NCI-H748 treated with DMSO at 0.1 percent for 48 hours (cell line): ENCODE measurements at places on chromosomes 1 and 21.
A peak's percentile ranks its signal among the peaks of the same experiment; 100 is the strongest.

DNA sequence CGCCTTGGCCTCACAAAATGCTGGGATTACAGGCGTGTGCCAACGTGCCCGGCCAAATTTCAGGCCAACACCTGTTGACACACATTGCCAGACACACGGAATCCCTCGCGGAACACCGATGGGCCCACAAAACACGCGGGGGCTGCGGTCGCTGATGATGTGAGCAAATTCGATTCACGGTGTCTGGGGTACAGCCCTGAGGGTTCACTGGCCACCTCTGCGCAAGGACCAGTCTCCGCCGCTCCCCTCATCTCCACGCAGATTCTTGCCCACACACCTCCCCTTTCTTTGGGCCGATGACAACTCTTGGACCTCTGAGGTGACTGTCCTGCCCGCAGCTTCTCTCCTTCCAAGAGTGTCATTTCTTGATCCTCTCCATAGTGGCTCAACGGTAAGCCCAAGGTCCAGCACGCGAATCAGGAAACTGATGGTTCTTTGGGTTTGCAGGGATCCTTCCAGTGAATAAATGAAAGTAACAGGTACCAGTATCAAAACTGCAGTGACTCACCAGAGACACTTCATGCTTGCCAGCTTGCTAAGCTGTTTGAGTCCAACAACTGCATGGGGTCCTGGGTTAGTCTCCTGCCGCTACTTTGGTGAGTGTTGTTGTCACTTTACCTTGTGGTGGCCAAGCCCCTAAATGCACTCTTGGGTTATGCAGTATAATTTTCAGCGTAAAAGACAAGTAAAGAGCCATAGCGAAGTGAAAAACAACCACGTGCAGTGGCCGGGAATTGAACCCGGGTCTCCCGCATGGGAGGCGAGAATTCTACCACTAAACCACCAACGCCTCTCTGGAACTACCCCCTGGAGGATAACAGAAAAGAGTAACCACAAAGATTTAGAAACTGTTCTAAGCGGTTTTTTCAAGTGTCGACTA, 11.0 kb upstream of the RNU1-3 start:
- DNase-seq: peak; percentile 45

GRCh38 chr21:36718951-36719501, 20.1 kb downstream of the SIM2 start:
- no peak for DNase-seq

DNA sequence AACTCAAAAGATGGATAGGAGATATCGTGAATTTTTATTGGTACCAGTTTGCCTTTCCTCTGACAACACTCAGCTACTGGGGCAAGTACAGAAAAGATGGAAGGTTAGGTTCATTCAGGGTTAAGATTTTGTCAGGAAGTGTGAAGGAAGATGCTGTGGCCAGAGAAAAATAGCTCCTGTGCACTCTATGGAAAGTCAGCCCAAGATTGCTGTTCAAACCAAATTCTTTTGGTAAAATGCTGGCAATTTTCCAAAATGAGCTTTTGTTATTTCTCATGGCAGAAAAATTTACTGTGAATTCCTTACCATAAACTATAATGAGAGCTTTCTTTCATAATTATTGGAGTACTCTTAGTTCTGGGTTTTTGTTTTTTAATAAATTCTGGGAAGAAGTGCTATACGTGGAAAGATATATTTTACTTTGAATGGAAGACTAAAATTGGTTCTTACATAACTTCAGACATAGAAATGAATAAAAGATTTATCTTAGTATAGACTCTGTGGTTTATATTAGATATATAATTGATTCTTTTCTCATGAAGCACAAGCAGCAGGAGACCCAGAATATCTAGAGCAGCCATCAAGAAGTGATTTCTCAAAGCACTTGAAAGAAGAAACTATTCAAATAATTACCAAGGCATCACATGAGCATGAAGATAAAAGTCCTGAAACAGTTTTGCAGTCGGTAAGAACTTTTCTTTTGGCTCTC, 112.2 kb downstream of the USP25 start:
- no peak for DNase-seq

DNA sequence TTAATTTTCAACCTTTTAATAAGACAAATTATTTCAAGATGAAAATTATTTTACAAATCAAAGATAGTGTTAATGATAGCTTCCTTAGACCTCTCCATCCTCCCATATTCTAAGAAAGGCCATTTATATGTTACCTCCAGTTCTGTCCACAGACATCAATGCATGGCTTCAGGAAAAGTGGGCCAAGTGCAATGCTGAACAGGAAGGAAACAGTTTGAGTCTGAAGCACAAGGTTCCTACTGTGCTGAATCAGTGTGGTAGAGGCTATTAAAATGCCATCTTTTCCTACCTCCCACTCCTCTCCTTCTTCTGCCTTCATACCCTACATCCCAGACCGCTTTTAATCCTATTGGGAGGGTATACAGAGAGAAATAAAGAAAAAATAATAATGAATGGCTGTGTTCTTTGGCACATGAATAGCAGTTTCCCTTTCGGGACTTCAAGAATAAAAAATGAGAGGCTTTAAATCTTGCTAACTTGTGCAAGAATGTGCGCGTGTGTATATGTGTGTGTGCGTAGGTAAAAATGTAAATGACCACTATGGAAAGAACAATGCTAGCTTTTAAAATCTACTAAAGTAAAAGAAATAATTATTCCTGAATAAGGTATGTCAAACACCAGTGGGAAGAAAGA, 62.6 kb upstream of the C1orf105 start:
- no peak for DNase-seq

- DNase-seq: no peak
Observed at GRCh38 chr21:38859852-38860251, 54.1 kb downstream of the ETS2 start.

DNA sequence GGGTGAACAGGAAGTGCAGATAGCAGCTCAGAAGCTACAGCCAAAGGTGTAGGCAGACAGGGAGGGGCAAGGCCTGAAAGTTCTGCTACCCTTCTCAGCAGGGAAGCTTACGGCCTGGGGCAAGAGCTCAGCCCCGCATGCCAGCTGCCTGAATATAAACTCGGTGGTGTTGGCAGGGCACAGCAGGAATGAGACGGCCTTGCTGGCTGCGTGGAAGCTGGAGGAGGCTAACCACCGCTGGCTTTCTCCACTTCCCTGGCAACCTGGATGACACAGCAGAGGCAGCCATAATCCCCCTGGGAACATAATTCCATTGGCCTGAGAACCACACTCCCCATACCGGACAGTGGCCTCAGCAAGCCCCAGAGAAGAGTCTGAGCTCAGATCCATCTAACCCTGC, 81.9 kb upstream of the PRRC2C start:
- DNase-seq: no peak

GRCh38 chr1:236654957-236655356, 31.3 kb upstream of the ACTN2 start:
- DNase-seq: no peak

DNA sequence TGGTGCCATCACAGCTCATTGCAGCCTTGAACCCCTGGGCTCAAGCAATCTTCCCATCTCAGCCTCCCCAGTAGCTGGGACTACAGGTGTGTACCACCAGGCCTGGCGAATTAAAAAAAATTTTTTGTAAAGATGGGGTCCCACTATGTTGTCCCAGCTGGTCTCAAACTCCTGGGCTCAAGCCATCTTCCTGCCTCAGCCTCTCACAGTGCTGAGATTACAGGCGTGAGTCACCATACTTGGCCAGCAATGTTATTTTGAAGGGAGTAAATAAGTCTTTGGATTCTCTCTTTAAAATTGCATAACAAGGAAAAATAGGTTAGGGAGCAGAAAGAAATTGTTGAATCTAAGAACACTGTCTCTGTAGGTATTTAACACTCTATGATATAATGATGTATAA, 111.3 kb downstream of the RPS6KC1 start:
- DNase-seq: no peak

- no peak for DNase-seq
Observed at GRCh38 chr21:46626975-46627501, 8.4 kb upstream of the PRMT2 start.

DNA sequence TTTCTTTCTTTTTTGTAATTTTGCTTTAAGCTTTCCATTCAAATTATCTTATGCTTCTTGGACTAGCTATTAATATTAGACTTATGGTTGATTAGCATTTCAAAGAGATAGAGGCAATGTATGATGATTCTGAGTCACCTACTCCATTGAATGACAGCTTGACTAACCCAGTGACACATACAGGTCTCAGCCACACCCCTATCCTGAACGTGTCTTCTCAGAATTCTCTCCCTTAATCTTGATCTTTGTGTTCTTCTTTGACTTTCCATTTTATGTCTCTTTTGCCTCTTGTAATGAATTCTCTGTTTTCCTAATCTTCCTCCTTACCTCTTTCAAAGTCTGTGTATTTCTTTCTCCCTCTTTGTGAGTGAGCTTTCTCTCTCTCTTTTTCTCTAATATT, 241.1 kb downstream of the PDE4B start:
- DNase-seq: no peak

DNA sequence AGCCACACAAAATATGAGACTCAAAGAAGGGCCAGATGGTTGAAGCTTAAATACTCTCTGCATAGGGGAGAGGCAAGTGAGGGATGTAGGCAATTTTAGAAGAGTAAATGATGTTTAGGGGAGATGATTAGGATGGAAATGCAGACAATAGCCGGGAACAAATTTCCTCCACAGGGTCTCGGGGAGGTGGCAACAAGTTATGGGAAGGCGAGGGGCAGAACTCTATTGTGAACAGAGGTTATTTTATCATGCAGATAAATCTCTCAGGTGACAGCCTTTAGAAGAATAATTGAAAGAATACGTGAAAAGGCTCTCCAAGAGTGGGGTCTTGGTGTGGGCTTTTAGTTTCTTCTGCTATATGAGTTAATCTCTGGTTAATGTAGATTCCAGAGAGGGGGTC, 166.7 kb downstream of the GALNT2 start:
- no peak for DNase-seq

DNA sequence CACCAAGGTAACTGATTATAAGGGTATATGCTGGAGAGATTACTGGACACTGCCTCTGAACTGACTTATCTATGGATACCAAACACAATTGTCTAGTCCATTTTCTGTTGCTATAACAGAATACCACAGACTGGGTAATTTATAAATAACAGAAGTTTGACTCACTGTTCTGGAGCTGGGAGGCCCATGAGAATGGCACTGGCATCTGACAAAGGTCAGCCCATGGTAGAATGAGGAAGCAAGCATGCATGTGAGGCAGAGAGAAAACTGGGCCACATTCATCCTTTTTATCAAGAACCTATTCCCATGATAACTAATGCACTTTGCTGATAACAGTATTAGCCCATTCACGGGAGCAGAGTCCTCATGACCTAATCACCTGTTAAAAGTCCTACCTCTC, 37.4 kb downstream of the FCER1A start:
- DNase-seq: no peak

DNA sequence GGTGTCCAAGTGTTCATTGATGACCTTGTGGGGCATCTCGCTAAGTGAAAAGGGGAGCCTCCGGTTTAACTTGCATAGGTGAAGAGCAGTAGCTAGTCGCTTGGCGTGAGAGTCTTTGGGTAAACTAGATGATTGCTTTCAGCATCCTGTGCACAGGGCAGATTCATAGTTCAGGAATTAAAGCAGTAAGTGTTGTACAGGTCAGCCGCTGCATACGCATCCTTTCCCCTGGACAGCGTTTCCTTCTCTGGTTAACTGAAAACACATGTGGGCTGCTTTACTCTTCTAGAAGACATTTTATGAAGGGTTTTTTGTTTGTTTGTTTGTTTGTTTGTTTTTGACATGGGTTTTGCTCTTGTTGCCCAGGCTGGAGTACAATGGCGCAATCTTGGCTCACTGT, 12.1 kb downstream of the NDUFV3 start:
- DNase-seq: no peak

DNA sequence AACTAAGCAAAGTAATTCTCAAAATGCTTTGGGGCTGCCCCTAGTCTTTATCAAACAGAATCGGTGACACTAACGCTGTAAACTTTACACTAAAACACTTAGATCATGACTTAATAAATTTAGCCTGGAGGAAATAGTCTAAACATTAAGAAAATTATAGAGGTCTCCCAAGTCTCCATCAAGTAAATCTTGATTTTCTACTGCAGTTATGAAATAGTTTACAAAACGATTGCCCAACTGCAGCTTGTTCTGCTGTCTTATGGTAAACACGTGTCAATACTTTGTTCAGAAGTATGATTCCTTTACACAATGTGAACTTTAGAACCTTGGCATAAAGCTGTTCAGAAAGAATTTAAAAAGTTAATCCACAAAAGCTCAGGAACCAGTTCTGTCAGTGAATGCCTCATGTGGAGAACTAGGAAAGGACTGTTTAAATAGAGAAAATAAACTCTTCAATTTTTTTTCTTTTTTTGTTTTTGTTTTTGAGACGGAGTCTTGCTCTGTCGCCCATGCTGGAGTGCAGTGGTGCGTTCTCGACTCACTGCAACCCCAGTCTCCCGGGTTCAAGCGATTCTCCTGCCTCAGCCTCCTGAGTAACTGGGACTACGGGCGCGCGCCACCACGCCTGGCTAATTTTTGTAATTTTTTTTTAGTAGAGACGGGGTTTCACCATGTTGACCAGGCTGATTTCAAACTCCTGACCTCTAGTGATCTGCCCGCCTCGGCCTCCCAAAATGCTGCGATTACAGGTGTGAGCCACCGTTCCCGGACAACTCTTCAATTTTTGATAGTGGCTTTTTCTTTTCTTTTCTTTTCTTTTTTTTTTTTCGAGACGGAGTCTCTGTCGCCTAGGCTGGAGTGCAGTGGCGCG, 1.6 kb downstream of the DDI2 start:
- DNase-seq: no peak

GRCh38 chr1:87300628-87301027, 28.1 kb upstream of the LMO4 start:
- no peak for DNase-seq

- DNase-seq: no peak
Observed at GRCh38 chr1:118325550-118326225, 140.7 kb upstream of the SPAG17 start.

DNA sequence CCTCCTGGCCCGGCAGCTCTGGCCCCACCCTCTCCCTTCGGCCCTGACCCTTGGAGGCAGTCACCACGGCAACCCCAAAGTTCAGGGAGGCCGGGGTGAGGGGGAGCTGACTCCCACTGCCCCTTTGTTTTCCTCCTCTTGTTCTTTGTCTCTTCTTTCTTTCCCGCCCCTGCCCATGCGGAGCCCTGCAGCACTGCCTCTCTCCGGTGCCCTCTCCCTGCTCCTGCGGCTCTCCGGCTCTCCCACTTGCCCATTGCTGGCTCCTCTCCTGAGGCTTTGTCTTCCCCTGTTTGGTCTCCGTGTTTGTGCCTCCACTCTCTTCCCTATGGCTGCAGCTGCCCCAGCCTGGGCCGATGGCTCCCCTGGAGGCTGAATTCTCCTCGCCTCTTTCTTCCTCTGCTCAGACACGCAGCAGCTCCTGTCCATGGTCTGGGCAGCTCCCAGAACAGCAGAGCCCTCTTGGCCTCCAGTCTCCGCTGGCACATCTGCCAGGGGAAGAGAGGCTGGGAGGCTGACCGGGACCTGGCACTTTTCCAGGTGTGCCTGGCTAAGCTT, 5.8 kb downstream of the CELSR2 start:
- no peak for DNase-seq

DNA sequence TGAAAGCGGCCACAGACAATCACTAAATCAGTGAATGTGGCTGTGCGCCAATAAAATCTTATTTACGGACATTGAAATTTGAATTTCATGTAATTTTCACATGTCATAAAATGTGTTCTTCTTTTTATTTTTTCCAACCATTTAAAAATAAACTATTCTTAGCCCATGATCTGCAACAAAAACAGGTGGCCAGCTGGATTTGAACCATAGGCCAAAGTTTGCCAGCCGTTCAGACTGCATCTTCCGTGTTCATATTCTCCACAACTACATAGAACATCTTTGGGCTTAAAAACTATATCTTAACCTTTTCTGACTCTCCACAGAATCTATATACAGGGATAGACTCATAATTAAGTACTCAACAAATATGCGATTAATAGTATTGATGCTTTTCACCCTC, 81.2 kb upstream of the RALGPS2 start:
- no peak for DNase-seq

- DNase-seq: no peak
Observed at GRCh38 chr1:32933742-32934322, 30.8 kb downstream of the RNF19B start.
